Activated CD4-positive, alpha-beta T cell treated with anti-CD3 and anti-CD28 coated beads, Interleukin-2, amount 10 ng/mL, durations not matched to agents 7 days and 5 days (primary cell): ENCODE measurements at places on chromosomes 4 and X.

DNA sequence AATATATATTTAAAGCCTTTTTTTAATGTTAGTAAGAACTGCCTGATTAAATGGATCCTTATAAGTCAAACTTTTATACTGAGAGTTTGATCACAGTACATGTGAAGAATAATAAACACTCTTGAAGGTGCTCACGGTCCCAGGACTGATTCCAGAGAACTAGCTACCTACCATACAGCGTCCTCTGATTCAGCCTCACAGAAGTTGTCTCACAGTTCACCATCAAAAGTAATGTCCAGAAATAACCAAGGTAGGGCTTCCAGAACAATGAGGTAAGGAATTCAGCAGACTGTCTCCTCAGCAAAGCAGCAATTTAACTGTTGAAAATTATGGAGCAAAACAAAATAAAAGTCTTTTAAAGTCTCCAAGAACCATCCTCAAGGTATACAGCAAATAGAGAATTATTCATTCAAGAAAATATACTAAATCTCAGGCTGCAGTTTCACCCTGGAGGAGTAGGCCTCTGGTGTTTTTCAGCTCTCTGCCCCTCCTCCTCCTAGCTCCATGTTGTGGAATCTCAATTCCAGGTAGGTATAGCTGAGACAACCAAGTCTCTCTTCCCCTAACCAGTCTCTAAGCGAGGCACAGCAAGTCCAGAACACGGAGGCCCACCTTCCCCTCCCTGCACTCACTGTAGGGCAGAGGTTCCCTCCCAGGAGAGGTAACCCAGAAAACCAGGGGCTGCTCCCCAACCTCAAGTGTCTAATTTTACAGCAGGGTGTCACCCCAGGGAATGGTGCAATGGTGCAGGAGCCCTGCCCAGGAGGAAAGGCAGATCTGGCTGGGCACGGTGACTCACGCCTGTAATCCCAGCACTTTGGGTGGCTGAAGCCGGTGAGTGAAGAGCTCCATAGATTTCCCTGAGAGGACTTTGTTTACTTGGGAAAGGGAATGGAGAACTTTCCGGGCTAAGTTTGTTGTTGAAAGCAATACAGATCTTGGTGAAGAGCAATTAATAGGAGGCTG, 28.6 kb downstream of the FAM241A start:
- no peak for DNase-seq

GRCh38 chr4:88244816-88245579, 39.4 kb downstream of the PPM1K start:
- peak; percentile 37 for DNase-seq

DNA sequence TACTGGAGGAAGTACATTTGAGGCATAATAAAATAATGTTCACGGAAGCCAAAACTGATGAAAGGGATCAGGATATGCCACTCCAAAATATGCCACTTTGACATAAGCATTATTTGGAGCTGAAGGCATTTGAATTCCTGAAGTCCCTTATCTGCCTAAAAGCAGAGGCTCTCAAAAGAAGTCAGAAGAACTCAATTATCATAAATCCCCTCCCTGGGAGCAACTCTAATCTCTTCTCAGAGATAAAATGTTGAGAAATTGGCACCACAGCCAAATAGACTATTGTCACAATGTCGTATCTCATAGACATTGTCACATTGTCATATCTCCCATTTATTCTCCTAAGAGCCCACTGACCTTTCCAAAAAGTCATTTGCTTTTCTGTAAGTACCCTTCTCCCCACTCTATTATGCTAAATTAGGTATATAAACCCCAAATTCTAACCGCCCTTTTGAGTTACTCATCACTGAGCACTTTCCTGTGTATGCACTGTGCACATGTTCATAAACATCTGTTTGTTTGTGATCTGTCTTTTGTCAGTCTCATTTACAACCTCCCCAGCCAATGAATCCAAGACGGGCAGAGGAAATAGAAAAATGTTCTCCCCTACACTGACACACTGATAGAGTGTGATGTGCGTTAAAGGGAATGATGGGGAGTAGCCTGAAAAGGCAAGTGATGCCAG, 78.5 kb upstream of the NAF1 start:
- no peak for DNase-seq

DNA sequence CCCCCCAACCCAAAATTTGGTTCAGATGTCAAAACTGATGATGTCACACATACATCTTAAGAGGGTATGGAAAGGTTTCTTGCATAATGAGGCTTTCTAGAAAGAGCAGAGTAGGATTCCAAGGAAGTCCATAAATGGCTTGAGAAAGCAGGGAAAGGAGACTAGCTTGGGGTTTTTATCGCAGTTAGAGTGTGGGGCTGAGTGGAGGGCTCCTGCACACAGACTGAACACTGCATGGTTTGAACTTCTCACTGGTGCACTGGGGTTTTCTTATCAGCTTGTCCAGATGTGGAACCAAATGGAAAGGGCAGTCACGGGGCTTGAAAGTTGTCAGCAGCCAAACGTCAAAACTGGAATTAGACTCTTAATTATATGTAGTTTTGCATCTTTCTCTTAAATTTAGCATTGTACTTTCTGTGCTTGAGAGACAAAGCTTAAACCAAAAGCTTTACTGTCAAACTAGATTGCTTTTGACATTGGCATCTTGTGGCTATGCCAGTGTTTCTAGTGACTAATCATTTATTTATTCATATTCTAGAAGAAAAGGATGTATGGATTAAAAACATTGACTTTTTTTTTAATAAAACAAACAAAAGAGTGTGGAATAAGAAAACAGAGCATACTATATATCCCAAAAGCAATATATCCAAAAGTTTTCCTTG, 78.3 kb upstream of the STIM2 start:
- DNase-seq = no peak

GRCh38 chr4:93748373-93749291, 79.9 kb upstream of the ATOH1 start:
- DNase-seq = no peak

DNA sequence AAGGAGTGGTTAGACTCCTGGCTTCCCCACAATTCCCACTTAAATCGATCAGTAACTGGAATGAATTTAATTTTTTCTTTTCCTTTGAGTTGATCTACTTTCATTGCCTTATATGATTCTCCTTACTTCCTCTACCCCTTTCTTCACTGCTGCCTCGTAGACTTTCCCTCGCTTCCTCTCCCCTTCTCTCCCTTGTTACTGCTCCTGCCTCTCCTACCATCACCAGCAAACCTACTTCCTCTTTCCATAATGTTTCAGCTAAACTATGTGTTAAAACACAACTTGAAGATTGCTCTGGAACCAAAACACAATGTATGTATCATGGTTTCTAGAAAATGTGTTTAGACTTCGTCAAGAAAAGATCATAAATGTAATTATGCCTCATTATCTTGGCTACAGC, 132.0 kb upstream of the TET2 start:
- DNase-seq = no peak

- DNase-seq = no peak
These were observed 116.1 kb upstream of the ZNF827 start for GRCh38 chr4:146054676-146055075.

GRCh38 chr4:92529510-92529909, 225.7 kb downstream of the GRID2 start:
- no peak for DNase-seq
